ENCODE measurements at places on chromosomes 6 and 20.

GRCh38 chr20:25204550-25205276, 9.2 kb downstream of the ENTPD6 start:
- DNase-seq = no peak

GRCh38 chr6:127192911-127193541, 73.6 kb upstream of the RNF146 start:
- DNase-seq = no peak

GRCh38 chr20:45833883-45834796, 541 bp downstream of the SNX21 start:
- DNase-seq = peak; percentile 85

GRCh38 chr20:50325651-50326050, 135.0 kb downstream of the CEBPB start:
- no peak for DNase-seq

DNA sequence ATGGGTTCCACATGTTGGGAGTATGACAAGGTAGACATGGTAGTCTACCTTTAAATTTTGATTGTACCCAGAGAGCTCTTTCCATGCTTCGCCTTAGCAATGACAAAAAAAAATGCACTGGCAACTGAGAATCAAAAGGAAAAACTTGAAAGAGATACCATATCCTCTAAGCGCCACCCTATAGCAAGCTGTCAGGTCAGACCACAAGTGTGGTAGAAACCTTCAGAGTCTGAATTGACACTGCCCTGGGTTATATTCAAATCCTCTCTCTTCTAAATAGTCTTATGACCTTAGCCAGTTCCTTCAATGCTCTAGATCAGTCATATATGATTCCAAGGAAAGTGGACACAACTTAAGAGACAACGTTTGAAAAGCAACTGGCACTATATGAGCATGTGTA, 45.6 kb upstream of the SMLR1 start:
- no peak for DNase-seq

GRCh38 chr6:35896228-35896627, 24.7 kb downstream of the SRPK1 start:
- DNase-seq = no peak

GRCh38 chr6:159074120-159074684, 29.4 kb upstream of the TAGAP start:
- DNase-seq = peak; percentile 54

- DNase-seq = peak; percentile 28
Measured at GRCh38 chr20:58228103-58228483, 360 bp downstream of the ANKRD60 start.

DNA sequence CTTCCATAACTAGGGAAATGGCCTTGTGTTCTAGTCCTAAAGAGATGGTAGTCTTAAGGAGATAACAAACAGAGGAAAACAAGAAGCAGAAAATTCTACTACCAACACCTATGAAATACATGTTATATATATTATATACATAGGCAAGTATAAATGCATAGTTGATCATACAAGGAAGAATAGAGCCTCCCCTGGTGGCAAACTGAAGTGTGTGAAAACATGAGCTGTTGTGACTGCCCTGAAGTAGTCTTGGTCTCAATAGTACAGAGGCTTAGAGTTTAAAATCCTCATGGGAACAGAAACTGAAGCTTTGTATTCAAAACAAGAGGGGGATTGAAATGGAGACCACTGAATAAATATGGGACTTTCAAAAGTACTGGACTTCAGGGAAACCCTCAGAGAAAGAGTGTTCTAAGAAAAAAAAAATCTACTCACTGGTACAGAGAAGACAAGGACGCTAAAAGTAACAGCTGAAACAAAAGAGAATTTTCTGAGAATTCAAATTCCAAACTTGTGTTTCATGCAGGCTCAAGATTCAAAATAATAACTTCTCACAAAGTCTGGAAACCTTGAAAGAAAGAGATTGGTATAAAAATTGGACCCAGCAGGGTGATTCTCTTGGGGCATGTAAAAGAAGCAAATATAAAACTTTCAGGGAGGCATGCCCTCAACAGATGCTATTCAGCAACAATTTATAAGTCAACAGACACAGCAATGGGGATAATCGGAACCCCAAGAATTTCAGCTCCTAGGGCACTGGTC, 59.7 kb upstream of the SAMD3 start:
- DNase-seq = peak; percentile 49

DNA sequence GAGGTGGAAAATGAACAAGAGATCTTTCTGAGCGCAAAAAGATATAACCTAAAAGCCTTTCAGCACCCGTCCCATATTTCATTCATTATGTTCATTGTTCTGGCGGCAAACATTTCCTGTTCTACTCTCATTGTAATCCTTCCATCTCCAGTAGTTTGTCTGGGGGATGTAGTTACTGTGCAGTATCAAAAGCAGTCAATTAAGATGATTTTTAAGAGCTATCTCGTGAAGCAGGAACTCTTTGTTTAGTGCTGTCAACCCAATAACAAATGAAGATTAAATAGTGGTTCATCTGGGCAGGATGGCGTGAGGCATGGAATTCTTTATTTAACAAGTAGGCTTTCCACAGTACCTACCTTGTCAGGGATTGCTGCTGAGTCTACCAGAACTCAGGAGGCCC, 876.7 kb downstream of the HACE1 start:
- no peak for DNase-seq

DNA sequence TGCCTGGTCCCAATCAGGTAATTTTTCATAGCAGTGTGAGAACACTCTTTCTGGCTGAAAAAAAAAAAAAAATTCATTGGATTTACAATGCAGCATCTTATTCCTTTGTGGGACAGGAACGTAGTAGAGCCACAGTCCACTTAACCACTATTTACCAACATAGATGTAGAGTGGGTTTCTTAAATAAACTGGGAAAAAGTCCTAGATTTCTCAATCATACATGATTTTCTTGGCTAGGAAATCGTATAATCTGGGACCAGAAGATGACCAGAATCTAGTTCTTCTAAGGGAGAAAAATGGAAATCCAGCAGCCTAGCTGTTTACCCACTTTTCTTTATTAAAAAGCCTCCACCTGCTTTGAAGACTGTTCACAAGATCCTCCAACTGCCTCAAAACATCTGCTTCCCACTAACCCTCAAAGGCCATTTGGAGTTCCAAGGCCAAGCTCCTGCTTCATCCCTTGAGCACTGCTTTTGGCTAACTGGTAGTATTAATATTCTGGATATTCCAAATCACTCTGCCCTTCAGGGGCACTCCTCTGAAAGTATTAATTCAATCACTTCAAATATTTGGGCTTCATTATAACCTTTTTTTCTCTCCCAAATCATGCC, 70.4 kb downstream of the FYN start:
- no peak for DNase-seq

DNA sequence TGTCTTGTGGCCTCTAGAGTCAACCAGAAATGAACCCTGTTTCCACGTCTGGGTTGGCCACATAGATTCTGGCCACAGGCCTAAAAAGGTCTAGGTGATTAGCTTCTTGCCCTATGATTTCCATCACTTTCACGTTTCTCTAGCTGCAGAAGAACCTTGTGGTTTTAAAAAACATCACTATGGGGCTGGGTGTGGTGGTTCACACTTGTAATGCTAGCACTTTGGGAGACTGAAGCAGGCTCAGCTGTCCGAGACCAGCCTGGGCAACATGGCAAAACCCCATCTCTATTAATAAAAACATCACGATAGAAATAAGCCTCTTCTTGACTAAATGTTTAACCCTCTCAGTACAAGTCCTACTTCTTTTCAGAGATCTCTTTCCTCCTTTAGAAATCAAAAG, 27.6 kb downstream of the POLR1C start:
- no peak for DNase-seq

- no peak for DNase-seq
Measured at GRCh38 chr20:37366743-37367142, 20.8 kb downstream of the SRC start.
